CD4-positive, alpha-beta T cell (primary cell): ENCODE measurements at places on chromosomes 12 and 14.

DNA sequence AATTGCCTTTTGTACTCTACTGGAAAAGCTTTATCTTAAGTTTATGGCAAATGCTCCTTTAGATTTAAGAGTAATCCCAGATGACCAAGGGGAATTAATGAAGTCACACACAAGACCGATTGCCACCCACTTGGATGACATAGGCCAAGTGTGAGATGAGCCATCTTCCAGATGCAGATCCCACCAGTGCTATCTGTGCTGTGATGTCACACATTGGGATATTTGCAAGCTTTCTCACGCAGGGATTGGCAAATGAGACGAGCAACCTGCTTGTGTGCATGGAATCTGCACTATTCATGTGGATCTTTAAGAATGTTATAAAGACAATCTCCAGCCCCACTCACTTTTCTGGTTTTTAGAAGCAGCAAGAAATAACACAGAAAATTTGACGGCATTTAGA, 602.1 kb upstream of the TMEM132C start:
- no peak for DNase-seq

DNA sequence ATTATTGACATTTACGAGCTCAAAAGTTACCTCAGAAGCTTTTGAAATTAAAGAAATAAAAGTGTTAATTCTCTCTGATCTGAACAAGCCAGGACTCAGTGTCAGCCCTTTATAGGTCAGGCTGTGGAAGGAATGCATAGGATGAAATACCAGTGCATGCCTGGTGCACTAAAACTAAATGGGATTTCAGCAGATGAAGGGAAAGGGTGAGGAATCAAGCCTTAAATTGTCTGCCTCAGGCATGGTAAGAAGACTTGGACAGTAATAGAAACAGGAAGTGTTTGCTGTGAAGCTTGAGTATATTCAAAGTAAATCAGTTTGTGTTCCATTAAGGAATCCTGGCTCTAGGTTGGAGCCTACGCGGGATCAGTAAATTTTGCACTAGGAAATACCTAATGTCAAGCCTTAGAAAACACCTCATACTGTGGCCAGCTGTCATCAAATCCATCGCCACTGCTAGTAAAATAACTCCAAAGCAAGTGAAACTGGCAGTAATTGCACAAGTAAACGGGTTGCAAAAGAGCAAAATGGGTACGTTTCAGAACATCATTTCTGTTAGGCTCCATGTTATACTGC, 76.3 kb downstream of the PDE3A start:
- no peak for DNase-seq

- DNase-seq = no peak
Measured at GRCh38 chr12:116358536-116358892, 81.0 kb upstream of the MED13L start.

GRCh38 chr12:58291106-58291505, 349.7 kb downstream of the ATP23 start:
- no peak for DNase-seq

- DNase-seq = no peak
Measured at GRCh38 chr12:47473091-47473490, 232.7 kb downstream of the RPAP3 start.

DNA sequence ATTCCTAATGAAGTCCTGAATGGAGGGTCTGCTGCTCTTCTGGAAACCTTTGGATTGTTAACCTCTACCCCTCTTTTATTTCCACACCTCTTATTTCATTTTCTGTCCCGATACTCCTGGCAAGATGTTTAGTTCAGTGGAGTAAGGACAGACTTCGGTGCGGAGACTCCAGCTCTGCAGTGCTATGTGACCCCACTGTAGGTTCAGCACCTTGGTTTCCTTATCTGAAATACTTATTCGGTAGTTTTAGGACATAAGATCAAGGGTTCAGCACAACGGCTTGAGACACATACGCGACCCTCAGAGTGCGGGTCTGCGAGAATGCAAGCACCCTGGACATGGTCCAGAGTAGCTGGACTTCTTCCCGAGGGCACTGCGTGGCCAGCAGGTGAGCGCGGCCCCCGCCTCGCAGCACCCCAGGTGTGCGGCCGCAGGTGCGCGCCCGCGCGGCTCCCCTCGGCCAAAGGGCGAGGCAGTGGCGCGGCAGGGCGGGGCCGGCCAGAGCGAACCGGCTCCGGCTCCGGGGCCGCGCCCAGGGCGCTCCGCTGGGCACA, 465 bp upstream of the FGD4 start:
- DNase-seq = no peak

DNA sequence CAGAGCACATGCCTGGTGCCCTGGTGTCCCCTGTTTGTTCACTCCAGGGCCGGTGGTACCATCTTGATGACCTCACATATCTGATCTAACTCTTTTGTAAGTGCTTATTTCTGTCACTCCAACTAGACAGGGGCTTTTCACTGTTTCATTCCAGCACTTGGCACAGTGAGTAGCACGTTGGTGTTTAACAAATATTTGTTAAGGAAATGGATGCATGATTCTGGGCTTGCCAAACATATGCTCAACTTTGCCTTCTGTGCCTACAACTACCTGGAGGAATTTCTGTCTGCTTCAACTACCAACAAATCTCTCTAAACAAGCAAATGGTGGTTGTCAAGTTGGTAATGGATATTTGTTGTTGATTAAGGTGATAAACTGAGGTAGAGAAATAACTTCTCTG, 31.6 kb downstream of the PDE6H start:
- DNase-seq = no peak

- no peak for DNase-seq
Measured at GRCh38 chr12:29960122-29960521, 176.4 kb upstream of the TMTC1 start.

- no peak for DNase-seq
Measured at GRCh38 chr12:54059668-54060067, 6.0 kb downstream of the HOXC4 start.

GRCh38 chr12:47107926-47108325, 28.2 kb upstream of the AMIGO2 start:
- DNase-seq = no peak

DNA sequence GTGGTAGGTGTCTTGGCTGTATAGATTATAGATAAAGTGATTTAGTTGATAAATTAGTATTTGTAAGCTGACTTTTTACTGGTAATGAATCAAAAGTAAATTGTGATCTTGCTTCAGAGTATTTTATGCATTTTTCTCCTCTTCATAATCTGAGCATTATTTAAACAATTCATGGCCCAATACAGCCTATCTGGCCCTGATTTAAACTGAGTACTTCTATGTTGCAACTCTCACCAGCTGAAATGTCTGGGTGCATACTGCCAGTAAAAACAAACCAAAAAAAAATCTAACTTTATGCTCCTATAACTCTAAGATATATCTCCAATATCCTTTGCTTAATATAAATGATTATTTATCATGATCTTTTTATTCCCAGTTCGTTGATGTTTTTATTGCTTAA, 86.6 kb downstream of the MIA2 start:
- DNase-seq = no peak

- no peak for DNase-seq
Measured at GRCh38 chr14:25247609-25248008, 197.7 kb upstream of the STXBP6 start.

GRCh38 chr12:5440978-5441377, 9.1 kb downstream of the NTF3 start:
- no peak for DNase-seq

DNA sequence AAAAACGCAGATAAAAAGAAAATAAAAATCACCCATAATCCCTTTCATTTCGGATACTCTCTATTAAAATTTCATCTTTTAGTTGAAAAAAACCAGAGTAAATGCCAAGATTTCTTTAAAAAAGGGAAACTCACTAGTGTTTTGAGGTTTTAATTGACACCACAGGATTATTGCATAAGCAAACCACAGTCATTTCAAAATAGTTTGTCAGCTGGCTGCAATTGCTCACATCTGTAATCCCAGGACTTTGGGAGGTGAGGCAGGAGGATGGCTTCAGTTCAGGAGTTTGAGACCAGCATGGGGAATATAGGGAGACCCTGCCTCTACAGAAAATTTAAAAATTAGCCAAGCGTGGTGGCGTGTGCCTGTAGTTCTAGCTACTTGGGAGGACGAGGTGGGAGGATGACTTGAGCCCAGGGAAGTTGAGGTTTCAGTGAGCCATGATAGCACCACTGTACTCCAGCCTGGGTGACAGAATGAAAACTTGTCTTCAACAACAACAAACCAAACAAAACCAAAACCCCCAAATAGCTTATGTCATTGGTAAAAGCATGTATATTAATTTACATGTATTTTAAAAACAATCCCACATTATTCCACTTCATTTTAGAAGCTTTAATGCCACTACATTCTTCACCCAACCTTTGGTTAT, 48.8 kb downstream of the SYNE2 start:
- no peak for DNase-seq

GRCh38 chr14:77105145-77105939, 7.3 kb downstream of the CIPC start:
- DNase-seq = no peak

DNA sequence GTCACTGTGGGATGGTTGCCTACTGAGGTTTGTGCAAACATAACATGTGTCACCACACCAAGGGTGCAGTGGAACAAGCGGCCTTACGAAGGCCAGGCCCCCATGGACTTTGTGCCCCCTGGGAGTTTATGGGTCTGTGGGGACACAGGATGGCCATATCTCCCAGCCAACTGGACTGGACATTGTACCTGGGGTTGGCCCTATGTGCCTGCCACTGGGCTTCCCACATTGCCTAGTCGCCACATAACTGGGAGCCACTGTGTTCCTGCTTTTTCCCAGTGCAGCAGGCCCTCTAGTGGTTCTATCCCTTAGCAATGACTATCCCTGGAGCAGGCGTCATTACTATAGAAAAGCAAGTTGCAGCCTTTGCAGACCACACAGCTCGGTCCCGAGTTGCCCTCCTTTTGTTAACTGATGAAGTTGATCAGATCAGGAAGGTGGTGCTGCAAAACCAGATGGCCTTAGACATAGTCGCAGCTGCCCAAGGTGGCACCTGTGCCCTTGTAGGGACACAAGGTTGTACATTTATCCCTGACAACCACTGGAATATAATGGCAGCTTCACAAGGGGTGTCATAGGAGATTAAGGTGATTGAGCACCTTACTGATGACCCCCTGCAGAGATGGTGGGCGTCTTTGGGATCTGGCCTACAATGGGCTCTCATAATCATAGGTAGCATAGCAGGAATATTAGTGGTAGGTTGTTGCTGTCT, 15.2 kb upstream of the RNASE12 start:
- DNase-seq = no peak

GRCh38 chr12:84856156-84856900, 56.3 kb downstream of the SLC6A15 start:
- DNase-seq = no peak

GRCh38 chr12:103632554-103633216, 45.6 kb downstream of the STAB2 start:
- no peak for DNase-seq

- DNase-seq = no peak
Measured at GRCh38 chr14:68888025-68888850, 90.9 kb downstream of the ACTN1 start.

DNA sequence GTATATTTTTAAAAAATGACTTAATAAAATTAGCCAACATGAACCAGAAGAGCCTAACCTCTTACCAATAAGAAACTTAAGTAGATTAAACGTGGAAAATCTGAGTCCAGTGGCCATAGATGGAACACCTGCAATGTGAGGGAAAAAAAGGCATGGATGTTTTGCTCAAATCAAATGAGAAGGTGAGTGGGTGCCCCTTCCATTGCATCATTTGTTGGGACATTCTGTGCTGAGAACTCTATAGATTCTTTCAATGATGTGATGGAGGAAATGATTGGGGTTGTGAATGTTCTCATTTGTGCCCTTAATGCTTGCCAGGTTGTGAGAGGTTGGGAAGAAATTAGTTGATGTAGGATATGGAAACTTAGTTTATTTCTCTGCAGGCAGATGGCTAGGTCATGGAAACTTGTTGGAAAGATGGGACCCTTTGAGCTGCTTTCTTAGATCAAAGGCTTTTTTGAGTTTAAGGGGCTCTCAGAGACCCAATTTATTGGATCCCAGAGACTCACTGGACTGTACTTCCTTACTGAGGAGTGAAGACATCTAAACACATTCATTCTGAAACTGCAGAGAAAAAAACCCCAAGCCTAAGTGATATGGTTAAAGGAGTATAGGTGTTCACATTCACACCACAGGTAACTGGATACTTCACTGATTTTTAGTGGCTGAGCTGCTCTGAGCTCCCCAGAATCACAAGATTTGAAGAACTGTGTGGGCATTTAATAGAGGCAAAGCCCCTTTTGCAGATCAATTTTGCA, 95.9 kb downstream of the DACT1 start:
- DNase-seq = no peak
